Posterior vena cava (tissue), 2 donors: ENCODE measurements at places on chromosomes 2 and 18. TPM values are rescaled to one million over a fixed set of nuclear protein-coding genes. Genes with fewer than 3 reads are reported as not detected.

DNA sequence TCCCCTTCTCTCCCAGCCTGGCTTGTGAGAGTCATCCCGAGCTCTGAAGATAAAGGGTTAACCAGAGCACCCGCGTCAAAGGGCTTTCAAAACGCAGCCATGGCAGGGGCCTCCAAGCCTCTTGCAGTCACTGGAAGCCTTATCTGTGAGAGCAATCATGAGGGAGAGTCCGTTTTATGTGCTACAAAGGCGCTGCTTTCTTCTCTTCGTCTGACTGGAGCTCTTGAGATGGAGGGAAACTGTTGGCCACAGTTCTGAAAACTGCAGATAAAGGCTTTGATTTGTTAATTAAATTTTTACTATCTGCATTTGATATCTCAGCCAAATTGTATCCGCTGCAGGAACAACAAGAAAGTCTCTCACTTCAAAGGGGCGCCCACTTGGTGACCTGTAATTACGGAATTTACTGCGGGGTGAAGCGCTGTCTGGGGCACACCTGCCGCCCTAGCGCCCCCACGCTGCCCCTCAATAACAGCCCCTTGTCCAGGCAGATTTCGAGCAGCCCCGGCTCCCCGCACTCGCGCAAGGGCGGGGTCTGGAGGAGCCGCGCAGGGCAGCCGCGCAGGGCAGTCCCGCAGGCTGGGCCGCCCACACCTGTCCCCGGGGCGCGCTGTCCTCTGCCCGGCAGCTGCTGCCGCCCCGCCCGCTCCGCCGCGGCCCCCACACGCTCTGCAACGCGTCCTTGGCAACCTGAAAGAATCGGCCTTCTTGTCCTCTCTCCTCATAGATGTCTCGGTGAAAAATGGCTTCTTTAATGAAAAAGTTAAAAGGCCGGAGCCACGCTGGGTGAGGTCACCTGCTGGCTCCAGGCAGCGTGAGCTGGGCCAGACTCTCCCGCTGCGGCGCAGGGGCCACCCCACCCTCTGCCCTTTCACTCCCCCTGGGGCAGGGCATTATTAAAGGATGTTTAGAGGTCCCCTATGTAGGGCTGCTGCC lies 217.9 kb downstream of the VAPA start:
- no peak for DNase-seq

GRCh38 chr2:101328474-101329007 lies 20.0 kb upstream of the RNF149 start:
- DNase-seq: no peak

DNA sequence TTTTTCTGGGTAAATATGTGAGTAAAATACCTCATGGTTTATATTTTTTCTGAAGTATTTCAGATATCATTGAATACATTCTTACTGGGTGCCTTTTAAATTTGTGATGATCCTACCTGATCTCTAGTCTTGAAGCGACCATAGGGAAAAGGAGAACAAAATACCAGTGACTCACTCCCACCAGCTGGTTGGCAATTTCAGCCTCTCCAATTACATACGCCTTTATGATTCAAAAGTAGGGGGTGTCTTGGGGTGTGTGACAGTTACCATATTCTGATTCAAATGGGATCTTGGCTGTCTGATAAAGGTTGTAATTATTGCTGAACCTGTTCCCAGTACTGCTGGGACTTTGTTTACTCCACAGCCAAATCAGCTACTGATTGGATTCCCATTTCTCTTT lies 175.9 kb upstream of the NXPH2 start:
- no peak for DNase-seq

DNA sequence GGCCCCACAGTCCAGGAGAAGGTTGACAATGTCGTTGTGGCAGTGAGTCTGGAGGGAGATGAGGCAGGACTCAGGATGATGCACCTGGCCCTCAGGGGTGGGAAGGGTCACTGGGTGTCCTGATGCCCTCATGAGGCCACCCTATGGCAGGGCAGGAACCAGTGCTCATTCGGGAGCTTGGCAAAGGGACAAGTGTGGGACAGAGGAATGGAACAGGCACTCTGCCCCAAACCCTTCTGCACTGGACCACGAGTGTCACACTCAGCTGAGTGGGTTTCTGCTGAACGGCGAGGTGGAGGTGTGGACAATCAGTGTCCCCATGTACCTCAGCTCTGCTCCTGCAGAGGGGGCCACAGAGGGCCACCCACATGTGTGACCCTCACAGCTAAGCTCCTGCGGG lies 32.0 kb downstream of the ANKMY1 start:
- DNase-seq: peak; percentile 55

- no peak for DNase-seq
Observed at GRCh38 chr2:222622910-222623309, 33.0 kb downstream of the FARSB start.

- no peak for DNase-seq
Observed at GRCh38 chr2:105114551-105114950, 76.7 kb downstream of the MRPS9 start.

GRCh38 chr18:42242758-42243157 lies 287.7 kb downstream of the PIK3C3 start:
- DNase-seq: no peak

- DNase-seq: no peak
Observed at GRCh38 chr2:65146078-65146477, 16.2 kb upstream of the RAB1A start.

GRCh38 chr2:36480636-36481035 lies 117.3 kb downstream of the FEZ2 start:
- DNase-seq: no peak

- DNase-seq: peak; percentile 60
Observed at GRCh38 chr2:239871481-239872435, 153.4 kb downstream of the NDUFA10 start.

GRCh38 chr18:5895876-5896740 lies 786 bp upstream of the TMEM200C start:
- DNase-seq: peak; percentile 83

GRCh38 chr2:144454466-144455287 lies 65.2 kb downstream of the ZEB2 start:
- DNase-seq: no peak

- no peak for DNase-seq
Observed at GRCh38 chr2:177887722-177888121, 184.9 kb downstream of the PDE11A start.

- DNase-seq: no peak
Observed at GRCh38 chr2:151114874-151115273, 146.8 kb downstream of the RBM43 start.

GRCh38 chr2:152440460-152440859 lies 105.5 kb downstream of the FMNL2 start:
- no peak for DNase-seq

GRCh38 chr18:70028734-70029133 lies 81.1 kb upstream of the CD226 start:
- DNase-seq: no peak

DNA sequence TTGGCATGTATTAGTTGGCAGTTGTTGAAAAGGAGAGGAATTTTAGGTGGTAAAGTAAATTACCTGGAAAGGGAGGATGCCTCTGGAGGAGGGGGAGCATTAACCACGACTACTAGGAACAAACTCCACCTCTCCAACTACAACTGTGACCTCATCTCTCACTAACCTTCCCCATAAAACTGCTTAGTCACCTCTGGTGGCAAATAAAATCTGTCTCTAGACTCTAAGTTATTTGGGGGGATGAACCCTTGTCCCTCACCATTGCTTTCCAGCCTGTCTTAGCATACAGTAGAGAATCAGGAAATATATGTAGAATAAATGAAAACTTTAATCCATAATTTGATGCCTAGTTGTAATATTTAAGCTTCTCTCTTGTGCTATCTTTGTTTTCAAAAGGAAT lies 27.6 kb upstream of the MYO1B start:
- DNase-seq: no peak

DNA sequence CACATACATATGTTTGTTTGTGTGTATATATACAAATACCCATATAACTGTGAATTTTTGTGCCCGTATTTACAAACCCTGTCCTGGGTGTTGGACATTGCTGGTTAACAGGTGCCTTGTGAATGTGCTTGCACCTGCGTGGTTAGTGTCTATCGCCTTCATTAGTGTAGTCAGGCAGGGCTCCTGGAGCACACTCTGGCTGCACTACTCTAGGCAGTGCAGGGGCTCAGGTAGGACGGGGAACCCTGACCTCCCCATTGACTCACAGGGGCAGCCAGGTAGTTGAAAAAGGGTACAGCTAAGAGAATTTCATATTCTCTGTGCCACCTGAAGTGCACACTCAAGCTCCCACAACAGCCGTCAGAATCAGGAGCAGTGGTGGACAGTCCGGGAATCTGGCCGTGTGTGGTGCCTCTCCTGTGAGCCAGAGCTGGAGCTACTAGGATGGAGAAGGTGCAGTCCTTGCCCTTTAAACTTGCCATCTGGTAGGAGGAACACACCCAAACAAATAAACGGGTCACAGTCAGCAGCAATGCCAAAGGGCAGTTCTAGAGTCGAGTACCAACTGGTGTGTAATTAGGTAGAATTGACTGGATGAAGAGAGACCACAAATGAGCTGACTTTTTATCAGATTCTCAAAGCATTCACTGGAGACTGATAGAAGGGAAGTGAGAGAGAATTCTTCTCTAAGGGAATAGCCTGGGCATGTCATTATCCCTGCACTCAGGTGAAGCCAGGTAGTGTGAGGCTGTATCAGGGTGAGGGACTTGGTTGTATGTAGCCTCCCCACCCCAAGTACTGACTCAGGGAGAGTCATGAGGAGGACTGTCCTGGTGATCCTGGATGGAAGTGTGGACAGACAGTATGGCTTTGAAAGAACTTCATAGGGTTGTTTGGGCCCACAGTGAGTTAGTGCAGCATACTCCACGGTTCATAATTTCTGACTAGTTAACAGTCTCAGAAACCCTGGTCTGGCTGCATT lies 44.1 kb downstream of the FARP2 start:
- no peak for DNase-seq

GRCh38 chr18:52348209-52348608 lies 8.2 kb downstream of the DCC start:
- DNase-seq: no peak

DNA sequence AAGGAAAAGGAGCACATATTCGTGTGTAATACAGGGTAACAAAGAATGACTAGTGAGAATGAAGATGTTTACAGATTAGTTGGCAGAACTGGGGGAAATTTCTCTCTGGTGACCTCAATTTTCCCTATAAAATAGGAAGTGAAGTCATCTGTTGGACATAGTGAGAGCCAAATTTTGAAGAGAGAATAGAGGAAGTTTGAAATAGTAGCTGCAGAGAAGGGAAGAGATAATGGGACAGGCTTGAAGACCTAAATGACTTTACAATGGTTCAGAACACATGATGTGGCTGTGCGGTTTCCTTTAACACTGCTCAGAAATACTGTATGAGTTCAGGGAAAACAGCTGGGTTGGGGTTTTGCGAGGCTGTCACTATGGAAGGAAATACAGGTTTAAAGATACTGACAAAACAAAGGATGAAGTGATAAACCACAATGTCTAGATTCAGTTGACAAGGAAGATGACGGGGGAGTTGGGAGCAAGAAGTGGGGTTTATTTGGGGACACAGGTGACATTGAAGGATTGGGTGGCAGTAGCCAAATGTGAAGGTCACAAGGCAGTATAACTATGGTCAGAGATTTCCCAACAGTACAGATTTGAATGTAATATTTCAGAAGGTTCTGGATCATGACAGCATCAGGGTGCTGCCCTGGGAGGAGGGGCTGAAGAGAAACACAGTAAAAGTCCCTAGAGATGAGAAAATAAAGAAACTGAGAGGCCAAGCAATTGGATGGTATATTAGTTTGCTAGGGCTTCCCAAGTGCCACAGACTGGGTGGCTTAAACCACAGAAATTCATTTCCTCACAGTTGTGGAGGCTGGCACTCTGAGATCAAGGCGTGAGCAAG lies 82.6 kb upstream of the TANK start:
- no peak for DNase-seq

- no peak for DNase-seq
Observed at GRCh38 chr2:114729026-114729425, 286.6 kb downstream of the DPP10 start.

DNA sequence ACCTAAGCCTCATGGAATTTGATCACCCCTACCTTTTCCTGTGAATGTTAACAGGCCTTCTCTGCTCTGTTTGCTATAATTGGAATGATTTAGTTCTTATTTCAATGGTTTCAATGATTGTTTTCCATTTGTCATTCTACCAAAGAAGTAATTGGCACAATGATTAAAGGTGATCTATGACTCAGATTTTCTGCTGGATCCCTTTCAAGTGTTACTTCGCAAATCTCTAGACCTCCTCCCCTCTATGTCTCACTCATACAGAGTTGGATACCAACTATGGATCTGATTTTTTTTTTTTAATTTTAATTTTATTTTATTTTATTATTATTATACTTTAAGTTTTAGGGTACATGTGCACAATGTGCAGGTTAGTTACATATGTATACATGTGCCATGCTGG lies 29.6 kb upstream of the FAM117B start:
- no peak for DNase-seq

- no peak for DNase-seq
Observed at GRCh38 chr2:40032650-40033319, 253.7 kb upstream of the THUMPD2 start.

- no peak for DNase-seq
Observed at GRCh38 chr2:119250718-119251290, 27.2 kb downstream of the STEAP3 start.

DNA sequence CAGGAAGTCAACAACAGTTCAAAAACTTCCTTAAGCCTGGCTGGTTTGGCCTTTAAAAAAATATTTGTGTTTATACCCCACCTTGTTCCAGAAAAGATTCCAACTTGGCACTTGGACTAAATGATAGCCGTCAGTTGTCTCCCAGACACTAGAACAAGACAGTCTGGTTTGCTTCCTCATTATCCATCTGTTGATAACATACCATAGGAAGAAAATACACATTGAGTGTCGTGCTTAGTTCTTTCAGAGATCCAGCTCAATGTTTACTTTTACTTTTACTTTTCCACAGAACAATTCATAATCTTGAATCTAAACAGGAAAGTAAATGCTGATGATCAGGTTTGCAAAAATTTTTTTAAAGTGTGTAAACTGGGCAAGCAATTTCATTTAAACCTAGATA lies 2.4 kb upstream of the VPS54 start:
- DNase-seq: no peak

Gene CCDC74B
- 1.5 TPM for total RNA-seq

Gene CNTNAP5
- total RNA-seq: not detected

Gene TCF23
- total RNA-seq: 10.7 TPM

Gene CIB4
- total RNA-seq: not detected

Gene SERPINB10
- total RNA-seq: not detected

Gene NHEJ1
- 8.9 TPM for total RNA-seq

Gene CD8B2
- not detected for total RNA-seq

Gene DNAJC5G
- 0.19 TPM for total RNA-seq

Gene KRTCAP3
- total RNA-seq: 0.46 TPM

Gene TTN
- total RNA-seq: 6.4 TPM

Gene CCBE1
- total RNA-seq: 3.0 TPM

Gene SIX3
- not detected for total RNA-seq

Gene ASXL3
- 4.3 TPM for total RNA-seq

Gene EMX1
- not detected for total RNA-seq
